ENCODE measurements at places on chromosomes 13 and 19.

DNA sequence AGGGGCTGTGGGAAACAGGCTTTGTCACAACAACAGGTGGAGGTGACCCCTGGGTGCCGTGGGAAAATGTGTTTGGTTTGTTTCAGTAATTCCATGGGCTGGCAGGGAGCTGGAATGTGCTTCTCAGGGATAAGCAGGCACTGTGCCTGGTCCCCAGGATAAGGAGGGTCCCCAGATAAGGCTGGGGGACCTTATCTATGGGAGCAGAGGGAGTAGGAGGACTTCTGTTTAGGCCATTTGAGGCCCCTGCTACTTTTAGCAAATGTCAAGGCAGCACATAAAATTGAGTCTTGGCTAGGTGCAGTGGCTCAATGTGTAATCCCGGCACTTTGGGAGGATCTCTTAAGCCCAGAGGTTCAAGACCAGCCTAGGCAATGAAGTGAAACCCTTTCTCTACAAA is 59.5 kb downstream of the KCNC3 start:
- DNase-seq, result no peak

- no peak for DNase-seq
Observed at GRCh38 chr13:113607889-113608635, 23.5 kb downstream of the TFDP1 start.

DNA sequence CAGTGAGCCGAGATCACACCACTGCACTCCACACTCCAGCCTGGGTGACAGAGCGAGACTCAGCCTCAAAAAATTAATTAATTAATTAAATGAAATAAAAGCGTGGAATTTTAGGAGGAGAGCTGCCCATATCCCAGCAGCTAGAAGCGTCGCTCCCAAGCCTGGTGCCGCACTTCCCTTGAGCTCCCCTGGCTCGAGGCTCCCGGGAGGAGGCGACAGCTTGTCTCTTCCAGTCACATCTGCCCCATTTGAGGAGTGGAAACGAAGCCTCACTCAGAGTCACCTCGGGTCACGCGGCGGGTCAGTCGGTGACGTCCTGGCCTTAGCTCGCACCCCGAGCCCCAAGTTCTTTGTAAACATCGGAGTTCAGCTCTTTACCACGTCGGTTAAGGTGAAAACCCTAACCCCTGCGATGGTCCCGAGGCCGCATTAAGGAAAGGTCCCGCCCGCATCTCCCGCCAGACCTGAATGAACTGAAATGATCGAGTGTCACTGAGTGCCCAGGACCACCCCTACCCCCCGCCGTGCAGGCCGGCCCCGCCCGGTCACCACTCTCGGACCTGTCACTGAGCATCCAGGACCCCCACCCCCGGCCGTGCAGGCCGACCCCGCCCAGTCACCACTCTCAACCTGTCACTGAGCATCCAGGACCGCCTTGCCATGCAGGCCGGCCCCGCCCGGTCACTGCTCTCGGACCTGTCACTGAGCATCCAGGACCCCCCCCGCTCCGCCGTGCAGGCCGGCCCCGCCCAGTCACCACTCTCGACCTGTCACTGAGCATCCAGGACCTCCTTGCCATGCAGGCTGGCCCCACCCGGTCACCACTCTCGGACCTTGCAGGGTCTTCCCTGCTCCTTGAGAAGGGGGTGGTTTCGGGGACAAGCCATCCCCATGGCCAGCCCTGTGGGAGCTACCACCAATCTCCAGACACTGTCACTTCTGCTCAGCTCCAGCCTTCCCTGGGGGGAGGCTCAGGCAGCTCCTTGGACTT is 176.9 kb downstream of the KDM4B start:
- DNase-seq, result peak; percentile 19

GRCh38 chr13:34164582-34164981 is 346.6 kb downstream of the RFC3 start:
- DNase-seq, result no peak

DNA sequence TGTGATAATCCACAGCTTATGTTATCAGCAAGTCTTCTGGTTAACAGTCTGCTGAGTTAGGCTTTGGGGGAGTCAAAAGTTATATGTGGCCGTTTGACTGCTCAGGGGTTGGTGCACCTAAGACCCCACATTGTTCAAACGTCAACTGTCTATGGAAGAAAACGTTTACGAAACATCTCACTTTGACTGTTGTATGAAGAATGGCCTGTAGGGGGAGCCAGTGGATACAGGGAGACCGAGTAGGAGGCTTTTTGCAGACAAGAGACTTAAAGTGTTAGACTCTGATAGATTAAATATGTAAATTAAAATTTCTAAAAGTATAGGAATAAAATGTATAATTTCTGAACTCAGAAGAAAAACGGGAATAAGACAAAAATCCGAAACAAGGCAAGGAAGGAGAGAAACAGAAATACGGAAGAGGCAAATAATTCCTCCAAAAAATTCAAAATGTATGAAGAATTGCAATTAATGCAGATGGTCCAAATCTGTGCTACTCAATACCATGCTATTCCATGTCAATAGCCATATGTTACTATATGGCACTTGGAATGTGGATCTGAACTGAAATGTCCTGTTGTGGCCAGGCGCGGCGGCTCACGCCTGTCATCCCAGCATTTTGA is 37.8 kb downstream of the TNFSF14 start:
- DNase-seq, result peak; percentile 58

- no peak for DNase-seq
Observed at GRCh38 chr19:29321116-29321515, 108.2 kb upstream of the UQCRFS1 start.
